ENCODE measurements at places on chromosomes 6 and 20. TPM values are rescaled to one million over a fixed set of nuclear protein-coding genes. Genes with fewer than 3 reads are reported as not detected.

RAB32 gene
- 34.3 TPM for total RNA-seq

NDUFAF5 gene
- total RNA-seq: 37.0 TPM

MARCKS gene
- total RNA-seq: 27.1 TPM

GPX5 gene
- total RNA-seq: not detected

BTN1A1 gene
- not detected for total RNA-seq

IRF4 gene
- total RNA-seq: 0.32 TPM

NMBR gene
- total RNA-seq: not detected

XKR7 gene
- total RNA-seq: 0.02 TPM

SMLR1 gene
- total RNA-seq: not detected

C6orf15 gene
- not detected for total RNA-seq

RSPO4 gene
- not detected for total RNA-seq

CPXM1 gene
- total RNA-seq: not detected

RIPPLY2 gene
- total RNA-seq: 0.41 TPM

TEAD3 gene
- 5.7 TPM for total RNA-seq

SSR1 gene
- 79.6 TPM for total RNA-seq

CCM2L gene
- 0.62 TPM for total RNA-seq

PTPRK gene
- 17.3 TPM for total RNA-seq

TULP4 gene
- 9.5 TPM for total RNA-seq

DLK2 gene
- total RNA-seq: 6.4 TPM

LCA5 gene
- 1.0 TPM for total RNA-seq

TFAP2D gene
- not detected for total RNA-seq

OR2B6 gene
- total RNA-seq: 0.25 TPM

DPPA5 gene
- total RNA-seq: not detected

DNAH8 gene
- not detected for total RNA-seq

COL12A1 gene
- total RNA-seq: 5.0 TPM

DCDC2 gene
- total RNA-seq: 3.7 TPM

UQCC2 gene
- 108 TPM for total RNA-seq

EDN3 gene
- 0.10 TPM for total RNA-seq

CTAGE9 gene
- total RNA-seq: not detected

SLC22A16 gene
- total RNA-seq: not detected

MATN4 gene
- not detected for total RNA-seq

TTPAL gene
- total RNA-seq: 13.3 TPM

AVP gene
- total RNA-seq: not detected

C6orf132 gene
- total RNA-seq: 1.1 TPM

ZC2HC1B gene
- total RNA-seq: not detected

C6orf118 gene
- total RNA-seq: 0.28 TPM

LKAAEAR1 gene
- total RNA-seq: 1.3 TPM

KHDC1L gene
- 0.20 TPM for total RNA-seq

CNBD2 gene
- 6.8 TPM for total RNA-seq

KCNB1 gene
- total RNA-seq: 0.29 TPM

BPIFB2 gene
- total RNA-seq: not detected

KIAA1755 gene
- 0.12 TPM for total RNA-seq

AGER gene
- 2.3 TPM for total RNA-seq

MOXD1 gene
- total RNA-seq: 1.8 TPM

BFSP1 gene
- total RNA-seq: 4.9 TPM

RGS17 gene
- total RNA-seq: 5.9 TPM

NCOA3 gene
- 38.3 TPM for total RNA-seq

SYCP2 gene
- total RNA-seq: 0.81 TPM

VPS16 gene
- total RNA-seq: 35.6 TPM

DSE gene
- 15.9 TPM for total RNA-seq

E2F1 gene
- 28.9 TPM for total RNA-seq

MYT1 gene
- 0.11 TPM for total RNA-seq

SAMD10 gene
- total RNA-seq: 0.13 TPM

GGTLC1 gene
- total RNA-seq: not detected

MAP3K5 gene
- total RNA-seq: 3.7 TPM

MUC22 gene
- total RNA-seq: 0.01 TPM
